ENCODE measurements at places on chromosomes 12 and 14.

- no peak for DNase-seq
Observed at GRCh38 chr14:32167907-32168306, 33.9 kb upstream of the RNU6-7 start.

- no peak for DNase-seq
Observed at GRCh38 chr14:73889376-73889775, 2.7 kb downstream of the ZNF410 start.

DNA sequence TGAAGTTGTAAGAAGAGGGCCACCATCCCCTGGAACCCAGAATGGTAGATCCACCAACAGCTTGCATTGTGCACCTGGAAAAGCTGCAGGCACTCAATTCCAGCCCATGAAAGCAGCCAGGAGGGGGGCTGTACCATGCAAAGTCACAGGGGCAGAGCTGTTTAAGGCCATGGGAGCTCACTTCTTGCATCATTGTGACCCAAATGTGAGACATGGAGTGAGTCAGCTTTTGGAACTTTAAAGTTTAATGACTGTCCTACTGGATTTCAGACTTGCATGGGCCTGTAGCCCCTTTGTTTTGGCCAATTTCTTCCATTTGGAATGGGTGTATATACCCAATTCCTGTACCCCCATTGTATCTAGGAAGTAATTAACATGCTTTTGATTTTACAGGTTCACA lies 50.8 kb downstream of the SLC16A7 start:
- no peak for DNase-seq

- no peak for DNase-seq
Observed at GRCh38 chr12:9730011-9730410, 2.9 kb downstream of the CLECL1 start.

DNA sequence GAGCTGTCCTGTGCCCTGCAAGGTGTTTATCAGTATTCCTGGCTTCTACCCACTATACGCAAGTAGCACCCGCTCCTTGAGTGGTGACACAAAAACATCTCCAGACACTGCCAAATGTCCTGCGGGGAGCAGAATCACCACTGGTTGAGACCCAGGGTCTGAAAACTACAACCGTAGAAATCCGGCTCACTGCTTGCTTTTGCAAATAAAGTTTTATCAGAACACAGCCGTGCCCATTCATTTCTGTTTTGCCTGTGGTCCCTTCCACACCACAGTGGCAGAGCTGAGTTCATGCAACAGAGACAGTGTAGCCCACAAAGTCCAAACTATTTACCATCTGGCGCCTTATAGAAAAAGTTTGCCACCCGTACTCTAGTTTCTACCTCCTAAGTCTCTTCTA lies 125.7 kb upstream of the DIO3 start:
- DNase-seq: no peak

GRCh38 chr14:57640036-57640435 lies 146.4 kb upstream of the CCDC198 start:
- DNase-seq: no peak

DNA sequence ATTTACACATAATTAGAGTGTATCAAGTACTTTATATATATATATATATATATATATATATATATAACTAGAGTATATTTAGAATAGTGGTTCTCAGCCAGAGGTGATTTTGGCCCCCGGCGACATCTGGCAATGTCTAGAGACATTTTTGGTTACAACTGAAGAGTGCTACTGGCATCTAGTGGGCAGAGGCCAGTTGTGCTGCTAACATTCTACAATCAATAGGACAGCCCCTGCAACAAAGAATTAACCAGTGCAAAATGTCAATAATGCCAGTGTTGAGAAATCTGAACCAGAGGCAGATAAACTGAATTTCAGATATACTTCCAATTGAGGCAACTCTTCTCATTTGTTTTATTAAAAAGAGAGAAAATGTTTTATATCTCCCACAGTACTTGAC lies 8.9 kb downstream of the GTF2A1 start:
- no peak for DNase-seq

- no peak for DNase-seq
Observed at GRCh38 chr14:58663494-58664111, 25.8 kb downstream of the DACT1 start.

GRCh38 chr12:119229837-119230236 lies 51.1 kb downstream of the HSPB8 start:
- no peak for DNase-seq

- DNase-seq: no peak
Observed at GRCh38 chr14:55070981-55071411, 19.5 kb downstream of the MAPK1IP1L start.

GRCh38 chr14:105043641-105044040 lies 21.6 kb downstream of the GPR132 start:
- no peak for DNase-seq

GRCh38 chr12:130937063-130937462 lies 16.6 kb upstream of the ADGRD1 start:
- DNase-seq: no peak

- DNase-seq: no peak
Observed at GRCh38 chr12:108977360-108977759, 43.5 kb downstream of the SVOP start.

- no peak for DNase-seq
Observed at GRCh38 chr14:81784084-81784483, 250.4 kb upstream of the SEL1L start.

DNA sequence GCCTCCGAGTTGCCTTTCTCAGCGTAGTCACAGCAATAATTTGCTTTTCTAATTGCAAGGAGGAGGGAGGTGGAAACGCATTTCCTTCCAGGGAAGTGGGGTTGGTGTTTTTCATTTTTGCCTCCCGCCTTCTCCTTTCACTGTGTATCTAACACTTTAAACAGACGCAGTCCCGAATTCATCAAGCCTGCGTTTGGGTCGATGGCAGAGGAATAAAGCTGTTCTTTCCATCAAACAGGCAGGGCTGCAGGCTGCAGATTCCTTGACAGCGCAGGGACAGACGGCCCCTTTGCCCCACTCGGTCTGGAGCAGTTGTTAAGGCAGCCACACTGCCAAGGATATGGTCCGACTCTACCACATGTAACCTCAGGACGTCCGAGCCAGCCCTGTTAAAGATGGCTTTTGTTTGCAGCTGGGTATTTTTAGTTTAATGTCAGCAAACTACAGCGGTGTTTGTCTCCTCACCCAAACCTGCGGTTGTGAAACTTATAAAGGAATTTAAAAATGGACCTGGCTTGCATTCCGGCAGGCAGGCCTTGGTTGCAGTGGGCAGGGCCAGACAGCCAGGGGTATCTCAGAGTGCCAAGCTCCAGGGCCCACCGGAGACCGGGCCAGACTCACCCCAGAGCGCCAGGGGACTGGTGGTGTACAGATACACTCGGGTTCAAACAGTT lies 2.1 kb downstream of the CHST11 start:
- DNase-seq: no peak

- no peak for DNase-seq
Observed at GRCh38 chr12:119870457-119870856, 6.7 kb downstream of the CIT start.

DNA sequence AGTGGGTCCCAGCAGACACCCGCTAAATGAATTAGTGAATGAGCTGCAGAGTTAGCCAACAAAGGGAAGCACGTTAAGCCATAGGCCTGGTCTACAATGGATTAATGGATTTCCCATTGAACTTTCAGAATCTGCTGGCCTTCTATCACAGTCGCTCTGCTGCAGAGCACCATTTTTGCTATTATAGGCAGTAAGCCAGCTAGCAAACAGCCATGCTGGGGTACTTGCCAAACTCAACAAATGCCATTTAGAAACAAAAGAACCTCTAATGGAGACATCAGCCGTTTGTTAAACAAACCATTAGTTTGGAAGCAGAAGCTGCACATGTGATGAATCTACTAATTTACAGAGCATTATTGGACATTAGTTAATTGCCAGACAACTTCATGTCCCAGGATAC lies 181.1 kb upstream of the STXBP6 start:
- DNase-seq: no peak

DNA sequence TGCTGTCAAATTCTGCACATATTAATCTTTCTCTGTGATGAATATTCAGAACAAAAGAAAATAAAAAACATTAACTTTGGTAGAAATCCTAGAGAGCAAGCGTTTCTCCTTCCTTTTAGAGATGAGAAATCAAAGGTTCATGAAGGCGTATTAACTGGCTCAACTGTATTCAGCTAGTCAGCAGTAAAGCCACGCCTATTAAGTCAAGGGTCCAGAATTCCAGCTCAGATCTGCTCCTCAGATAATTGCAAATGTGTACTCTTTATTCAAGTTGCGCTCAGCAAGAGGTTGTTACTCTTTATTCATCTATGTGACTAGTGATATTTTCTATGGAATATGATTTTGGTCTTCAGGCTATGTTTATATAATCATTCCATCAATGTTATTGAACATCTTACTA lies 13.1 kb upstream of the POC1B start:
- DNase-seq: no peak

GRCh38 chr12:51678086-51678724 lies 87.2 kb downstream of the SCN8A start:
- no peak for DNase-seq

GRCh38 chr14:40368314-40368713 lies 936.1 kb upstream of the FBXO33 start:
- DNase-seq: no peak

DNA sequence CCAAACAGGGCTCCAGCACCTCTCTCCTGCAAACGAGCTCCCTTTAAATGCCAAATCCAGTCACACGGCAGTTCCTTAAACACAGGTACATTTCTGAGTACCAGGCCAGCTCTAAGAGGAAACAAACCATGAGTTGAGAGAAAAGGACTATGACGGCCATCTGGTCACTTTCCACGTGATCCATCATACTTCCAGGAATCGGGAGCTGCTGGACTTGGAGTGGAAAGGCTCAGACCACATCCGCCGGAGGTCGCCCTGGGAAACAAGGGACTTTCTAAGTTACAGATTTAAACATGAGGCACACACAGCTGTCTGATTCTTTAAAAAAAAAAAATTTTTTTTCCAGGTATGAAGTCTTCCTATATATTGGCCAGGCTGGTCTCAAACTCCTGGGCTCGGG lies 39.2 kb downstream of the ACADS start:
- DNase-seq: no peak

DNA sequence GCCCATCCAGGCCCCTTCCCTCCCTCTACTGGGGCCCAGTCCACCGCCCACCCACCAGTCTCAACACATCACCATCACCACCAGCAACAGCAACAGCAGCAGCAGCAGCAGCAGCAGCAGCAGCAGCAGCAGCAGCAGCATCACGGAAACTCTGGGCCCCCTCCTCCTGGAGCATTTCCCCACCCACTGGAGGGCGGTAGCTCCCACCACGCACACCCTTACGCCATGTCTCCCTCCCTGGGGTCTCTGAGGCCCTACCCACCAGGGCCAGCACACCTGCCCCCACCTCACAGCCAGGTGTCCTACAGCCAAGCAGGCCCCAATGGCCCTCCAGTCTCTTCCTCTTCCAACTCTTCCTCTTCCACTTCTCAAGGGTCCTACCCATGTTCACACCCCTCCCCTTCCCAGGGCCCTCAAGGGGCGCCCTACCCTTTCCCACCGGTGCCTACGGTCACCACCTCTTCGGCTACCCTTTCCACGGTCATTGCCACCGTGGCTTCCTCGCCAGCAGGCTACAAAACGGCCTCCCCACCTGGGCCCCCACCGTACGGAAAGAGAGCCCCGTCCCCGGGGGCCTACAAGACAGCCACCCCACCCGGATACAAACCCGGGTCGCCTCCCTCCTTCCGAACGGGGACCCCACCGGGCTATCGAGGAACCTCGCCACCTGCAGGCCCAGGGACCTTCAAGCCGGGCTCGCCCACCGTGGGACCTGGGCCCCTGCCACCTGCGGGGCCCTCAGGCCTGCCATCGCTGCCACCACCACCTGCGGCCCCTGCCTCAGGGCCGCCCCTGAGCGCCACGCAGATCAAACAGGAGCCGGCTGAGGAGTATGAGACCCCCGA lies 6.8 kb upstream of the RNU7-1 start:
- peak; percentile 64 for DNase-seq

DNA sequence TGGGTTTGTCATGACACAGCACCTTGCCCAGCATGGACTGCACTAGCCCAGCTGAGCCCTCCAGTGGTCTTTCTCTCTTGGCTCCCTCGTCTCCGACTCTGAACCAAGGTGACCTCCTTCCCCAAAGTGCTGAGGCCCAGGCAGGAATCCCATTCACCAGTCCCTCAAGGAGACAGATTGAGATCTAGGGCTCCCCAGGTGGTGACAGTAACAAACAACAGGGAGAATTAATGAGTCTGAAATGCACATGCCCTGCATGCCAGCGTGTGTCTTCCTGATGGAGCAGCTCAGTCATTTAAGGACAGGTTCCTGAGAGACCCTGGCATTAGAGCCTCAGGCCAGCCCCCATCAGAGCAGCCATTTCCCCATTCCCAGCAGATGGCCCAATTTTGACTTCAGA lies 51.4 kb upstream of the OAS1 start:
- no peak for DNase-seq

DNA sequence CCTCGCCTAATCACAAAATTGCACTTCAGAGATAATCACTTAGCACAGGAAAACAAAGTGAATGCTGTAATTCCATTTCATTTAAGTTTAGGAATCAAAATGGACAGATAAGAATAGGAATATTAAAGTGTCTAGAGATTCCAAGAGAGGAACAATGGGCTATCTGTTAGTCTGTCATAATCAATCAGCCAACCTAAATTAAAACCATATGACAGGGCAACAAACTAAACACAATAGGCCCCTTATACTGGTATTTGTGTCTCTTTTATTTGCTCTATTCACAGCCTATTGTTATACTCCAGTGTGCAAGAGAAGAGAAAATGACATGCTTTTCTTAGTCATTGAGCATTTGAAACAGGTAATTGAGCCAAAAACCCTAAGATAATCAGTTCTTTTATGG lies 259.4 kb downstream of the PRKD1 start:
- no peak for DNase-seq

DNA sequence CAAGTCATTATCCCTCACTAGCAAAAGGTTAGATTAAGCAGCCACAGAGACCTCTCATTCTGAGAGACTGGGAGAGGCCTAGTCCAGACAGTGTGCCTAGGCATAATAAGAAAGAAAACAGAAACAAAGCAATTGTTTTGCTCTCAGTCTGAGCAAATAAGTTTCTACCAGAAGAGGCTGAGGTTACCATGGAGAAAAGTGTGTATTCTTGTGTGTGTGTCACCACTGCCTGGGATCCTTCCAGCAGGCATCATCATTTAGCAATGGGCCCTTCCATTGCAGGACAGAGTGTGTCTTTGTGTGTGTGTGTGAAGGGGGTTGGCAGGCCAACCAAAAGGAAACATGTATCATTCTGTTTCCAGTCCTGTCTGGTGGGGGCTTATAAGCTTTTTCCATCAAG lies 3.7 kb downstream of the EFS start:
- no peak for DNase-seq

GRCh38 chr12:65164774-65165173 lies 4.6 kb upstream of the LEMD3 start:
- DNase-seq: no peak

DNA sequence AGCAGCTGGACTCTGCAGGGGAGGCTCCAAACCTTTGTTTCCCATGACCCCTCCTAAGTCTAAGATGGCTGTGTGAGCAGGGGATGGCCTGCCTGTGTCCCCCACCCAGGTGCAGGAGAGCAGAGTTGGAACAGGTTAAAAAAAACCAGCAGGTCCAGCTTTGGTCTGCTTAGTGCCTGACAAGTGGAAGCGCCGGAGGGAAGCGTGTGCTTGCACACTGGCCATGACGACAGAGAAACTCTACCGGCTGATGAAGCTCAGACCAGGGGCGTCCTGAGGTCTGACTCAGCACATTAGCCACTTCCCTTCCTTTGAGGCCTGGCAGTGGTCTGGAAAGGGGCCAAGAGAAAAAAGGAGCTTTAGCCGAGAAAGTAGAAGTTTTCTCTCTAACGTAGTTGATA lies 280.1 kb downstream of the VRK1 start:
- DNase-seq: no peak
